ENCODE measurements at places on chromosomes 5 and 9.

- DNase-seq: no peak
Measured at GRCh38 chr5:21834863-21835262, 1018.3 kb downstream of the CDH12 start.

DNA sequence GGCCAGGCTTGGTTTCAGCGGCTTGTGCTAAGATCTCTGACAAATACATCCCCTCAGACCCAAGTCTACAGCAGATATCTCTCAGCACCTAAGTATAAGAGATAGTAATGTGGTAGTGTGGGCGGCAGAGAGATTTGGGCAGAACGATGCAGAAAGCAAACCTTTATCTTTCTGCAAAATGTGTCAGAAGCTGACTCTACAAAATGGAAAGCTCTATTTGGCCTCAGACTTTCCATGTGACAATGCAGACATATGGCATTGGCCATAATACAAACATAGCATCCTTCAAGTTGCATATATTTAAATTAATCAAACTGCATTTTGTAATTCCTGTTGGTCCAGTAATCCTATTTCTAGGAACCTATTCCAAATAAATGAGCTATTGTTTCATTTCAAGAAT, 102.5 kb upstream of the RAI14 start:
- DNase-seq: no peak

GRCh38 chr9:90018688-90019087, 413.9 kb downstream of the GADD45G start:
- no peak for DNase-seq

DNA sequence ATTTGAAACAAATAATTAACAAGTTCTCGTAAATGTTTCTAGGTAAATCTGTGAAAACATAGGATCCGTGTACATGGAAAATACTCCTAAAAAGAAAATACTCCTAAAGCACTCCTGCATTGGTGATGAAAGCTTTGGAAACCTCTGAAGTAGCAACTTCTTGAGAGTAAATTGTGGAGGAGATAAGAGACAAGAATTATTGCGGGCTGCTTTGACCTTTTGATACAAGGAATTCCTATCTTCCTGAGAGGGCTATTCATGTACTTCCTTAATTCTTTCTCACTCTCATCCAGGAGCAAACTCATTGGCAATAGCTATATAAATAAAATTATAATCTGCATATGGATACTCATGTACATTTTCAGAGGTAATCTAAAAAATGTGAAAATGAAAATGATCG, 158.4 kb upstream of the PIK3R1 start:
- no peak for DNase-seq

DNA sequence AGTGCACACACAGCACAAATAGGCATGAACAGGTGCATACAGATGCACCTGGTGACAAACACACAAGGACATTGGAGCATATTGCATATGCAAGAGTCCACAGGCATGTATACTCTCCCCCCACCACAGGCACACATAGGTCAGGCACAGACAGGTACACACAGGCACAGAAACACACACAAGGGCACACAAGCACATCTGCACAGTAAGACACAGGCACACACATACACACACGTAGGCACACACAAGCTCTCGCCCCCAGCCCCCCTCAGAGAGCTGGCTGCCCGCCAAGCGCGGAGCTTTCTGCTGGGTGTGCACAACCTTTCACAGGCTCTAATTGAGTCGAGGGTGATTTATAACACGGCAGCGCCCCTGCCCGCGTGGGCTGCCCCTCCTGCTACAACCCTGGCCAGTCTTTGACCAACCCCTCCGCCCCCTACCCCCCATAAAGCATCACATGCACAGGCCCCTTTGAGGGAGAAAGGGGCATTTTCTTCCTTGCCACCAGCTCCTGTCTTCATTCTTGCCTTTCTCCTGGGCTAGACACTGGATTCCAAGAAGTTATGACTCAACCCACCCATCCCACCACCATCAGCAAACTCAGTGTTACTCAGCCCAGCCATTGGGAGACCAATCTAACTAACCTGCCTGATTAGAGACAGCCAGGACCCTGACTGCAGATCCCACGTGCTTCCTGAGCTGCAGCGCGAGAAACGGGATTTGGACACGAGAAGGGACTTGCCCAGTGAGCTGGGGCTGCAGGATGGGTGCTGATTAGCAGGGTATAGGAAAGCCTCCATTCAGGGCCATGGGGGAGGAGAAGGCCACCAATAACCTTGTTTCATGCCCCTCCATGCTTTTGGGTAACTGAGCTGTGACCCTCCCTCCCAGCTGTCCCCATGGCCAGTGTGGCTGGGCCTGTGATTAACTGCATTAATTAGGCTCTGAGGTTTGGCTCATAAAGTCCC, 42.8 kb upstream of the PSD2 start:
- DNase-seq: no peak

DNA sequence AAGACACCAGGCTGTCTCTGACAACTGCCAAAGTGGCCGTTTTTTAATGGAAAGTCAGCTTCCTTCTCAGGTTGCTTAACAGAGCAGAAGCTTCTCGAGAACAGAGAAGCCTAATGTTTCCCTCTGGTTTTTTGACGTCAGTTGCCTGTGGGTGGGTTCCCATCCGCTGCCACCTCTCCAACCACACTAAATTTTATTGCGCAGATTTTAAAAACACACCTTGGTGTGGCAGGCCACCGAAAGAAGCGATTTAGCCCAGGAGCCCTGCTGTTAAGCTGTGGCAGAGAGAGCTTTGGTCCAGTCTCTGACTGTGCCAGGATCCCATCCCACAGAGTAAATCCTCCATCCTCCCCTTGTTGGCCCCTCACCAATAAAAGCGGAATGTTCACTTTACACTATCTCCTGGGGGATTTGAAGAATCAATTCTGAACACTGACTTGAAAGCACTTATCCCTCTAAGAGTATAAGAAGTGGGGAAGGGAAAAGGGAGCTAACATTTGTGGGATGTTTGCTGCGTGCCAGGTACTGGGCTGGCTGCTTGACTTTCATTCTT, 181.6 kb downstream of the AOPEP start:
- no peak for DNase-seq

- no peak for DNase-seq
Measured at GRCh38 chr9:98558575-98558974, 150.2 kb downstream of the GABBR2 start.

DNA sequence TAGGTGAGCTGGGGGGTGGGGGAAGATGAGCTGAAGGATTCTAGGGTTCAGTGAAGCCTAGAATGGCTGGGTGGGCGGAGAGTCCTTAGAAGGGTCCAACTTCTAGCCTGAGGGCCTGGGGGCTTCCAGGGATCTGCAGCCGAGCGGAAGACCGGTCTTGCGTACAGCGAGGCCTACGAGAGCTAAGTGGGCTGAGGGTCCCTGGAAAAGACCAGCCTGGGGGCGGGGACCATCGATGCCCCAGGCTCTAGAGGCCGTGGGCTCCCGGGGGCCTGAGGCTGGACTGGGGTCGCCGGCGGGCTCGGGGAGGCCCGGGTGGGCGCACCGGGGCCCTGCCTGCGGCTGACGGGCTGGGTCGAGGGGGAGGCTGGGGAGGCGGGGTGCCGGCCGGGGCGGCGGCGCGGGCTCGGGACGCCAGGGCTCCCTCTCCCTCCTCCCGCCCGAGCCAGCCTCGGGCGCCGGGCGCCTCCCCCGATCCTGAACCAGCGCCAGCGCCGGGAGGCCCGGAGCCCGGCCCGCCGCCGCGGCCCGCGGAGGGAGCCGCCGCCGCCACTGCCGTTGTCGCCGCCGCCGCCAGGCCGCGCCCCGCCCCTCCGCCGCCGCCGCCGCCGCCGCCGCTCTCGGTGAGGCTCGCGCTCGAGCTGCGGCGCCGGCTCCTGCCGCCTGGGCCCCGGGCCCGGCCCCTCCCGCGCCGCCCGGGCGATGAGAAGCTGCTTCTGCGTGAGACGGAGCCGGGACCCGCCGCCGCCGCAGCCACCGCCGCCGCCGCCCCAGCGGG, at the start of gene MVB12B:
TSS of gene MVB12B (plus strand) at position 602 of the 778 bp plus-strand sequence. CDS start at position 703, 101 bp downstream.
- DNase-seq: peak; percentile 18

- no peak for DNase-seq
Measured at GRCh38 chr9:129459547-129460322, 161.2 kb downstream of the C9orf50 start.

DNA sequence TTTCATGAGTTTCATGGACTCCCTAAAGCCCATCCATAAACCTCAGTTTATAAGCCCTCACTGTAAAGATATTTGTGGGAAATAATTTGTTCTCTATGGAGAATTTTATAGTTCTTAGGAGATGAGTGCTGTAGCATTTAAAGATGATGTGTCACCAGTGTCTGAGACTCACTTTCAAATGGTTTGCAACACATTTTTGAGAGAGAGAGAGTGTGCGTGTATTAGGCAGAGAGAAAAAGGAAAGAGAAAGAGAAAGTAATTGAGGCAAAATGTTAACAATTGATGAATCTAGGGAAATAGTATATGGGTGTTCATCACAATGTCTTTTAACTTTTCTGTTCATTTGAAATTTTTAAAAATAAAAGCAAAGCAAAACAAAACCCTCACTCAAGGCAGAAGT, 479.0 kb downstream of the ZSWIM6 start:
- DNase-seq: no peak

DNA sequence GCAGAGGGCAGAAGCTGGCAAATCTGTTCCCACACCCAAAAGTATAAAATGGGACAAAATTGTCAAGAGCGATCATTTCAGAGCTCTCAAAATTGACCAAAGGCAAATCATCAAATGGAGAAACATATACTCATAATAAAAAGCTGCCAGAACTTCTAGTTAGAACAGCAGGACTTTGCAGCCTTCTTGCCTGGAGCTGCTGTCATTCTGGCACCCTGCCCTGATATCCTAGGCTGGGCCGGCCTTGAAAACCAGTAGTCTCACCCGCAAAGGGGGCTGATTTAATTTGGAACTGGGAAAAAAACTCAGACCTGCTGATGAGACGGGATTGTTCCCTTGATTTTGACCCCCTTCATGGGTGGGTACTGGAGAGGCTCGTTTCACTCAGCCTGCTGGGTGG, 18.5 kb downstream of the OR2V1 start:
- no peak for DNase-seq

DNA sequence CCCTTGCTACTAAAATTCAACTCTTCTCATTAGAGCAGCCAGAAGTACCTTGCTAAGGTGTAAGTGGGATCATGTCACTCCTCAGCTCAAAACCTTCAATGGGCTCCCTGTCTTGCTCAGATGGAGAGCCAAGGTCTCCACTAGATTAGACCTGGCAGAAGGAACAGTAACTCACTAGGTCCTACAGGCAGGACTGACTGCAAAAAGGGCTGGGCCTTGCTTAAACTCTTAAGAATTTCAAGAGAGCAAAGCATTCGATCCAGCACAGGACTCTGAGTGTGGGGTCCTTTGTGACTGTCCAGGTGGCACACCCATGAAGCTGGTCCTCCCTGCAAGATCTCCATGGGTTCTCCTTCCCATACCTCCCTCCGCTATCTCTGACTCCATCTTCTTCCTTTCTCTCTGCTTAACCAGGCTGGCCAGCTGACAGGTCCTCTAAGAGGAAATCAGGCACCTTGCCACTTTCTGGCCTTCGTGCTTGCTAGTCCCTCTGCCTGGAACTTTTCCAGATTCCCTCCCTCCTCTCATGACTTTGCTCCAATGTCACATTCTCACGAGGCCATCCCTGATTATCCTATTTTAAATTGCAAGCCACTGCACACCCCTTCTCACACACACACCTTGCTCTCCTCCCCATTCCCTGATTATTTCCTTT, 70.2 kb downstream of the BASP1 start:
- no peak for DNase-seq

- no peak for DNase-seq
Measured at GRCh38 chr5:124692324-124692723, 54.1 kb downstream of the ZNF608 start.

DNA sequence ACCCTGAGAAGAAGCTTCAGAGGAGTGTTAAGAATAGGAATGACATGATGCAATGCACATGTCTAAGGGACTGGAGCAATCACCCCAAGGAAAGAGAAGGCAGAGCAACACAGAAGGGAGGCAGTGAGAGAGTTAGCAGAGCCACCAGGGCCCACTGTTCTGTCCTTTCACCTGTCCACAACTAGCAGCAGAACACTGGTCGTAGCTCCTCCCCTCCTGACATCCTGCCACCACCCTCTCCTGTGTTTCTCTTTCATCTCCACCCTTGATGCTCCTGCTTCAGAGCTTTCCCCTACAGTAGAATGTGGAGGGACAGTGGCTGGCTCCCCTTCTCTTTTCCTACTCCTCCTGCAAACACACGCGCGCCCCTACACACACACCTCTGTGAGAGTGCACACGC, 483.4 kb upstream of the KIF2A start:
- DNase-seq: no peak

DNA sequence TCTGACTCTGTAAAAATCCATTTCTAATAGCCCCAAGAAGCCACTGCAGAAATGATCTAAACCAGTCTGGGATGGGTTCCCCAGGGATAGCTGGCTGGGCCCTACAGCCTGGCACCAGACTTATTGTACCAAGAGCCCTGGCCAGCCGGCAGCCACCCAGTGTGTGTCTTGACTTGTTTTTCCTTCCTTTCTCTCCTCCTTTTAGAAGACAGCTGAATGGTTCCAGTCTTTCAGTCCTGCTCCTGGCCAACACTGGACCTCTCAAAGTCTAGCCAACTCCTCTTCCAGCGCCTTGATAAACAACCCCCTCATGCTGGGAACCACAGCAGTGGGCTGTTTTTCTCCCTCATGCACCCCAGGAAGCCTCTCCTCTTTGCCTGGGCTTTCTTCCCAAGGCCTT, 34.1 kb downstream of the ATOX1 start:
- DNase-seq: no peak

GRCh38 chr9:122420315-122420714, 49.5 kb downstream of the PTGS1 start:
- DNase-seq: no peak

DNA sequence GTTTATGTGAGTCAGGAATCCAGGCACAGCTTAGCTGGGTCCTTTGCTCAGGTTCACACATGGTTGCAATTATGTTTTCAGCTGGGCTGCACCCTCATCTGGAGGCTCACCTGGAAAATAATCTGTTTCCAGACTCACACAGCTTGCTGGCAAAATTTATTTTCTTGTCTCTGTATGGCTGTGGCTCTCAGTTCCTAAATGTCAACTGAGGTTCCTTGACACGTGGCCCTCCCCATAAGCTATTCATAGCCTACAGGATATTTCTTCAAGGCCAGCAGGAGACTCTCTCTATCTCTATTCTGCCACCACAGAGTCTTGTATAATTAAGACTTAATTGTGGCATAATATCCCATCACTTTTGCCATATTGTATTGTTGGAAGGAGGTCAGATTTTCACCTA, 732.0 kb downstream of the CDH18 start:
- no peak for DNase-seq

DNA sequence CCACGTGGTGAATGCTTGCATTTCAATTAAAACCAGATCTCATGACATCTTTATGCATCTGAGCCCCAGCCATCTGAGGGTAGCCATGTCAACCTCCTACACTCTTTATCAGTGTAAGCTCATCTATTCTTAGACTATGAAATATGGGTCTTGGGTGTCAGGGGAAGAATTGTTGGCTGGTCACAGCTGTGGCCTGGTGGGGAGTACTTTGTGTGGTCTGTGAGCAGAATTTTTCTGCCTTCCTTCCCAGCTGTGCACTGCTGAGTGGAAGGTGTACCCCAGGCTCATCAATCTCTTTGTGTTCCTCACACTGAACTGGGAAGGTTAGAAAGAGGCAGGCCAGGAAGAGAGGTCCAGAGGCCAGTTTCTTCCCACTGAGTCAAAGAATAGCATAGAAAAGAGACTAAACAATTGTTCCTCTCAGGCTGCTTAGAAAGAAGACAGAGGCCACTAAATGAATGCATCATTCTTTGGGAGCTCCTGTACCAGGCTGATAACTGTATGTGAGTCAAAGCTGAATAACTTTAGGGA, 202.7 kb upstream of the RGMB start:
- no peak for DNase-seq

- DNase-seq: no peak
Measured at GRCh38 chr9:129697656-129698253, 32.3 kb downstream of the PRRX2 start.
